Type B pancreatic cell (in vitro differentiated cells): ENCODE measurements at places on chromosomes 12 and 14. TPM values are rescaled to one million over a fixed set of nuclear protein-coding genes. Genes with fewer than 3 reads are reported as not detected.

The KRT6B gene
- total RNA-seq, result 0.14 TPM in 1 of 2 replicates, not detected in the other

The SIRT4 gene
- 2.0 and 2.7 TPM in 2 replicates for total RNA-seq

The TMEM253 gene
- total RNA-seq, result 1.8 and 2.9 TPM in 2 replicates

The ZBTB25 gene
- 7.6 and 11.3 TPM in 2 replicates for total RNA-seq

The TROAP gene
- total RNA-seq, result 21.7 and 66.3 TPM in 2 replicates

The MIP gene
- total RNA-seq, result not detected in 2 replicates

The VWF gene
- 0.70 and 1.3 TPM in 2 replicates for total RNA-seq

The MSI1 gene
- total RNA-seq, result 22.0 and 71.7 TPM in 2 replicates

The SELPLG gene
- 0.31 and 0.48 TPM in 2 replicates for total RNA-seq

The BCL2L2 gene
- total RNA-seq, result 21.0 and 22.5 TPM in 2 replicates

The OLR1 gene
- total RNA-seq, result 0.19 and 2.8 TPM in 2 replicates

The RGS6 gene
- 1.5 and 1.6 TPM in 2 replicates for total RNA-seq
